OCI-M1 (cell line): ENCODE measurements at places on chromosomes 7 and 10.
A peak's percentile ranks its signal among the peaks of the same experiment; 100 is the strongest.

- DNase-seq = no peak
Observed at GRCh38 chr10:49113741-49114141, 1.6 kb downstream of the VSTM4 start.

- DNase-seq = no peak
Observed at GRCh38 chr10:129511758-129512157, 44.7 kb downstream of the MGMT start.

DNA sequence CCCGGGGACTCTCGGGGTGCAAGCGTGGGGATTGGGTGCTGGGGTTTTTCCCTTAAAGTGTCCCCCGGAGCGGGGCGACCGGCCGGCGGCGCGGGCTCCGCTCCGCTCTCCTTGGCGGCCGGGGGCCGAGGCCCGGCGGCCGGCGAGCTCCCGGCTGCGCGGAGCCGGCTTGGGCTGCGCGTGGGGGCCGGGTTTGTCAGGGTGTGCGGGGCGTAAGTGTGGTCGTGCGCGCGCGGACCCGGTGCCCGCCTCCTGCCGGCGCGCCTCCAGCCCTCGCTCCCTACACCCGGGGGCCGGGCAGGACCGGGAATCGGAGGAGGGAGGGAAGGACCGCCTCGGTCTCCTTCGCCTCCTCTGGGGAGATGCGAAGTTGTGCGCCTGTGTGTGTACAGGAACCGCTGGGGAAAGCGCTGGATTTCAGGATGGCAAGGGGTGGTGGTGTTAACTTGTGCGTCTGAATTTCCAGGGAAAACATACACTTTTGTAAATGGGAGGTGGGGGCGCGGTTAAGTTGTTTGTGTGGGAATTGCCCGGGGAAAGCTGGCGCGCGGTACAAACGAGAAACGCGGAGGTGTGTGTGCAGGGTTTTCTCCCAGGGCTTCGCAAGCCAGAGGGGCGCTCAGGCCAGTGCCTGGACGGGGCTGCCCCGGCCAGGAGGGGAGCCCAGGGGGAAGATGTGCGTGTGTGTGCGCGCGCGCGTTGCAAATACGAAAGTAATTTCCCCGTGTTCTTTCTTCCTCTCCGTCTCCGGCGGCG is 737 bp downstream of the ZMIZ1 start:
- peak; percentile 59 for DNase-seq

- peak; percentile 41 for DNase-seq
Observed at GRCh38 chr7:134750083-134751062, 29.1 kb upstream of the CALD1 start.

- DNase-seq = no peak
Observed at GRCh38 chr7:1514407-1514806, 10.2 kb upstream of the INTS1 start.

- DNase-seq = no peak
Observed at GRCh38 chr7:105713488-105714465, 132.5 kb upstream of the EFCAB10 start.

GRCh38 chr7:148212731-148213130 is 377.8 kb upstream of the C7orf33 start:
- DNase-seq = no peak

DNA sequence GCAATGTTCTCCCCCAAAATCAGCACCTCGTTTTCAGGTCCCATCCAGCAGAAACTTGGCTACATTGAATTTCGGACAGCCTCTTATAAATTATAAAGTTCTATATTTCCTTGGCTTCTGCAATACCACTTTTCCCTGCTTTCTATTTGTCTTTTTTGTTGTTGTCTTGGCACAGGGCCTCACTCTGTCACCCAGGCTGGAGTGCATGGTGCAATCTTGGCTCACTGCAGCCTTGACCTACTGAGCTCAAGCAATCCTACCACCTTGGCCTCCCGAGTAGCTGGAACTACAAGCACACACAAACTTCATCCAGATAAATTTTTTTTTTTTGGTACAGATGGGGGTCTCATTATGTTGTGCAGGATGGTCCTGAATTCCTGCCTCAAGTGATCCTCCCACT is 55.3 kb upstream of the HECW1 start:
- no peak for DNase-seq

GRCh38 chr7:129089521-129090212 is 34.8 kb upstream of the TNPO3 start:
- peak; percentile 23 for DNase-seq
